ENCODE measurements at places on chromosomes 1 and 21.

DNA sequence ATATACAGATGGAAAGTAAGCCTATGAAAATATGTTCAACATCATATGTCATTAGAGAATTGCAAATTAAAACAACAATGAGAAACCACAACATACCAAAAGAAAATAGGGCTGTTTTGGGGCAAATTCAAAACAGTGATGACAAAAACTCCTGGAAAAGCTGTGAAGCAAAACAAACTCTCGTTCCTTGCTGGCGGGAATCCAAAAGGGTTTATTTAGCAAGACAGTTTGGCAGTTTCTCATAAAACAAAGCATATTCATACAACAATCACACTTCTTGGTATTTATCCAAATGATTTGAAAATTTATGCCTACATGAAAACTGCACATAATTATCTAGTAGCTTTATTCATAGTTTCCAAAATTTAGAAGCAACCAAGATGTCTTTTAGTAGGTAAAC is 44.4 kb downstream of the COL11A1 start:
- no peak for DNase-seq

- no peak for DNase-seq
These were observed 7.7 kb downstream of the C1QB start for GRCh38 chr1:22660716-22661241.

- DNase-seq = no peak
These were observed 546.9 kb downstream of the MATN1 start for GRCh38 chr1:30176477-30176876.

GRCh38 chr1:174007851-174008250 is 14.3 kb downstream of the RC3H1 start:
- DNase-seq = no peak

GRCh38 chr1:3910049-3910731 is 10.1 kb upstream of the C1orf174 start:
- no peak for DNase-seq

DNA sequence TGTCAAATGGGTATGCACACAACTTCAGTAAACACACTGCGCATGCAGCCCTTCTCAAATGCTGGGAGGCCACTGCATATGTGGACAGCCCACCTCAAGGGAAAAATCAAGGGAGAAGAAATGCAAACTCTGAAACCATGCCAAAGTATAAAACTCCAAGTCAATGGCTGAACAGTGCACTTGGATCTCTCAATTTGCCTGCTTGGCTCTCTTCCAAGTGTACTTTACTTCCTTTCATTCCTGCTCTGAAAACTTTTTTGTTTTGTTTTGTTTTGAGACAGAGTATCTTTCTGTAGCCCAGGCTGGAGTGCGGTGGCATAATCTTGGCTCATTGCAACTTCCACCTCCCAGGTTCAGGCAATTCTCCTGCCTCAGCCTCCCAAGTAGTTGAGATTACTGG is 18.8 kb upstream of the COP1 start:
- no peak for DNase-seq

DNA sequence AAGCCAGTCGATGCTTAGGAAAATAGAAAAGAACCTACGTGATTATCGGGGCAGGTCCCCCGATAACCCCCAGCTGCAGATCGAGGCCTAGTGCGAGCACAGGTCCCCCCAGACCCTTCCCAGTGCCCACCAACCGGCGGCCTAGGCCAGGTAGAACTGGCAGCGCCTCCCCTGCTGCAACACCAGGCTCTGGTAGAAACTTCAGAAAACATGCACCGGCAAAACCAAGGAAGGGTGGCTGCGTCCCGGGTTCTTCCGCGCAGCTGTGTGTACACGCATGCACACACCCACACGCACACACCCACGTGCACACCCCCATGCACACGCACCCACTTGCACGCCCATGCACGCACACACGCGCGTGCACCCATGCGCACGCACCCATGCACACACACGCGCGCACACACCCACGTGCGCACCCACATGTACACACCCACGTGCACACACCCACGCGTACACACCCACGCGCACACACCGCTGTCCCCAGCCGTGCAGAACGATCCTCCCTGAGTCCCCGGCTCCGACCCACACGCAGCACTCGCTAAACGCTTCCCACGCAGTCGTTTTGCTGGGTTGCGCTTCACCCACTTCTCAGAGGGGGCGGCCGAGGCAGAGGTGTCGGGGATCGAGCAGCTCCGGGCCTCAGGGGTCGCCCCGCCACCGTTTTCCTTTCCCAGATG is 5.2 kb downstream of the TSPEAR start:
- DNase-seq = no peak

- DNase-seq = no peak
These were observed 77.6 kb upstream of the PGBD5 start for GRCh38 chr1:230503726-230504125.

- DNase-seq = no peak
These were observed 796 bp upstream of the TDRKH start for GRCh38 chr1:151790940-151791651.

DNA sequence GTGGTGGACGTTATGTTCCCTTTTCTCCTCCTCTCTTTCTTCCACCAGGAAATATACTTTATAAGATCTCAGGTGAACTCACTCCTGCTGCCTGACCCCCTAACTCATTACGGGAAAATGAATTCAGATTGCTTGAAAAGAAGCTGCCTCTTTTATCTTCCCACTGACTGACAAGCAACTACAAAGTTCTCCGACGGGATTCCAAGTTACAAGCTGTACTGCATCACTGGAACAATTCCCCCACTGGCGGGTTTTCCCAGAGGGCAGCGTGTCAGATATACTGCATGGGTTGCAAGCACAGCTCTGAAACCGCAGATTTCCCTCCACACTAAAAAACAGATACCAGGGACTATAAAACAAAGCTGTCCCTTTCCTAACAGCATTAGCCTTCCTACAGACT is 390.6 kb downstream of the KCTD3 start:
- DNase-seq = peak; percentile 59

DNA sequence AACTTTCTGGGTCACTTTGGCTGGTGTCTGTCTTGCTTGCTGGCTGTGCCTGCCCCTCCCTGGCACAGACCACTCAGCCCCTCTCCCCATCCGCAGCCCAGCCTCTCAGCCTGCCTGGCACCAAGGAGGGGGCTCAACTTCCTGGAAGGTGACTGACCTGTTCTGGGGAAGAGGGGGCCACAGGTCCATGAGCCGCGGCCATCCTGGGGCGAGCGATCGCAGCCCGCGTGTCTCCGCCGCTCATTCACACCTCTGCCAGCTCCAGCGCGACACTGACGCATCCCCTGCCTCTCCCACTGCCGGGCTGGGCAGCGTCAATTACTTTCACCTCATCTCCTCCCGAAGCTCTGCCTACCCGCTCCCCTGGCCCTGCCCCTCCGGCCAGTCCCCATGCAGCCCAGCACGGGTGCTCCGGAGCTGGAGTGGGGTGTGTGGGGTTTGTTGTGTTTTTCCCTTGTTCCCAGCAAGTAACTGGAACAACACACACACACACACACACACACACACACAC is 14.3 kb downstream of the SLC6A9 start:
- no peak for DNase-seq

DNA sequence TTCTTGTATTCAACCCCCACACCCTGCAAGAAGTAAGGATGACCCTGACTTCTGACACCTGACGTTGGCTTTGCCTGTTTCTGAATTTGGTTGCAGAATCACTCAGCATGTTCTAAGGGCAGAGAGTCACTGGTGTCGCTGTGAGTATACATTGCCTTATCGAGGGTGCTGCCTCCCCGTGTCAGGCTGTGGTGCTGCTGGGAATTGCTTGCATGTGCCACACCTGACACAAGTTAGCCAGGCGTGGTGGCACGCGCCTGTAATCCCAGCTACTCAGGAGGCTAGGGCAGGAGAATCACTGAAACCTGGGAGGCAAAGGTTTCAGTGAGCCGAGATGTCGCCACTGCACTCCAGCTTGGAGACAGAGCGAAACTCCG is 45.9 kb downstream of the WDR4 start:
- no peak for DNase-seq

GRCh38 chr1:66517959-66518358 is 16.0 kb upstream of the SGIP1 start:
- DNase-seq = no peak

- DNase-seq = no peak
These were observed 60.1 kb downstream of the IER5 start for GRCh38 chr1:181148636-181149035.

- no peak for DNase-seq
These were observed 16.4 kb upstream of the ATP1A4 start for GRCh38 chr1:160134791-160135572.

- DNase-seq = peak; percentile 1
These were observed 804.6 kb upstream of the CXADR start for GRCh38 chr21:16708101-16708835.

- no peak for DNase-seq
These were observed 55.3 kb downstream of the RPS6KC1 start for GRCh38 chr1:213106298-213106697.

DNA sequence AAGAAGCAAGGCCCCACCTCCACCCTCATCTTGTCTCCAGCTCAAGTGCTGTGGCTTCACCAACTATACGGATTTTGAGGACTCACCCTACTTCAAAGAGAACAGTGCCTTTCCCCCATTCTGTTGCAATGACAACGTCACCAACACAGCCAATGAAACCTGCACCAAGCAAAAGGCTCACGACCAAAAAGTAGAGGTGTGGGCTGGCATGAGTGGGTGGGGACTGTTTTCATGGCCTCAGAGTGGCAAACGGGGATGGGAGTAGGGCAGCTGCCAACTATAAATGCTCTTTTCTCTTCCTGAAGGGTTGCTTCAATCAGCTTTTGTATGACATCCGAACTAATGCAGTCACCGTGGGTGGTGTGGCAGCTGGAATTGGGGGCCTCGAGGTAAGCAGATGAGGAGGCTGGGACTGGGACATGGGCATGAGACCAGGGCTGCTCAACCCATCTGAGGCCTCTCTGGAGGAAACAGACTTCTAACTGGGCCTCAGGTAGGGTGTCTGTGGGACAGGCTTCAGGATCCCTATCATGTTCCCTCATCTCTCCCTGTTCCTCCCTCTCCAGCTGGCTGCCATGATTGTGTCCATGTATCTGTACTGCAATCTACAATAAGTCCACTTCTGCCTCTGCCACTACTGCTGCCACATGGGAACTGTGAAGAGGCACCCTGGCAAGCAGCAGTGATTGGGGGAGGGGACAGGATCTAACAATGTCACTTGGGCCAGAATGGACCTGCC is 8.8 kb upstream of the P3R3URF start:
- no peak for DNase-seq

- DNase-seq = no peak
These were observed 9.3 kb upstream of the ETS2 start for GRCh38 chr21:38796424-38796823.

- no peak for DNase-seq
These were observed 698 bp downstream of the MOV10 start for GRCh38 chr1:112674986-112675727.

GRCh38 chr1:43035821-43036741 is 77.4 kb upstream of the SLC2A1 start:
- no peak for DNase-seq

DNA sequence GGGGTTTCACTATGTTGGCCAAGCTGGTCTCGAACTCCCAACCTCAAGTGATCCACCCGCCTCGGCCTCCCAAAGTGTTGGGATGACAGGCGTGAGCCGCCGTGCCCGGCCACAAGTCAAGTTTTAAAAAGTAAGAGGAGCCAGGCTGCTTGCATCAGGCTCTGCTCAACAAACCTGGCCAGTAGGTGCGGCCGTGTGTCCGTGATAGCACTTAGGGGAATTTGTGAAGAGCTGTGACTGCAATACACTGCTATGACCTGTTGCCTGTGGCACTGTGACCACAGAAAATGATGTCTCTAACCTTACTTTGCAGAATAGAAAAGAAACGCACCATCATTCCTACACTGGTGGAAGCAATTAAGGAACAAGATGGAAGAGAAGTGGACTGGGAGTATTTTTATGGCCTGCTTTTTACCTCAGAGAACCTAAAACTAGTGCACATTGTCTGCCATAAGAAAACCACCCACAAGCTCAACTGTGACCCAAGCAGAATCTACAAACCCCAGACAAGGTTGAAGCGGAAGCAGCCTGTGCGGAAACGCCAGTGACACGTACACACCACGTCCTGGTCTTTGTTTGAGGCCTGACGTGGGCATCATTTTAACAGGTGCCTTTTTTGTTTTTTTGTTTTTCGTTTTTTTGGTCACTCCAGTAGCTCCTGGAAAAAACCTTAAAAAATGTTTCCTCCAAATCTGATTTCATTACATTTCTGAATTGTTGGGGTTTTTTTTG is 16.7 kb downstream of the C1orf174 start:
- no peak for DNase-seq

DNA sequence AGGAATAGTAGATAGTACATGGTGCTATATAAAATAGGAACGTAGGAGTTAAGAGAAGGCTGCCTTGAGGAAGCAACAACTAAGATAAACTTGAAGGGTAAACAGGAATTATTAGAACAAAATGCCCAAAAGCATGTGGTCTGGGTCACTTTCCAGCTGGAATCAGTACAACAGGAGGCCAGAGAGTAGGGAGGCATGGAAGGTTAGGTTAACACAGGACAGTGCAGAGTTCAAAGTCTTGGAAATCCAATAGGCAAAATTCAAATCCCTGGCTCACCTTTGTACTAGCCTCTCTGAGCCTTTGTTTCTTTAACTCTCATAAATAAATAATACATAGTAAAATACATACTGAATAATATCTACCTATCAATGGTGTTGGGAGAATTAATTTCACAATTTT is 69.0 kb upstream of the NEK7 start:
- DNase-seq = no peak
